ENCODE measurements at places on chromosomes 4 and X.

DNA sequence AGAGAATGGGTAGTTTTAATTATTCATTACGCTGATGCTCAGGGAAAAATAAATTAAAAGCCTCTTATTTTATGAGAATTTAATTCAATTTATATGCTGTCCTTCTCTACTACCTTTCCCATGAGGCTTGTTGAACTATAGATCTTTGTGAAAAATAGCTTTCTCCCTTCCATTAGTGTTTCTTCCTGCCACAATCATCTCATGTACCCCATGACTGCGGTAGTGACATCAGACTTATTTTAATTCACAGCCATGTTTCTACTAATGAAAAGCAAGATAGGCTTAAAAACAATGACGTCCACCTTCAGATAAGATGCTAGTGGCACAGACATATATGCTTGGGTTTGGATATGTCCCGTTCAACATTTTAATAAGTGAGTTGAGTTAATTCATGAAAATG is 87.4 kb upstream of the TMEM47 start:
- no peak for DNase-seq

DNA sequence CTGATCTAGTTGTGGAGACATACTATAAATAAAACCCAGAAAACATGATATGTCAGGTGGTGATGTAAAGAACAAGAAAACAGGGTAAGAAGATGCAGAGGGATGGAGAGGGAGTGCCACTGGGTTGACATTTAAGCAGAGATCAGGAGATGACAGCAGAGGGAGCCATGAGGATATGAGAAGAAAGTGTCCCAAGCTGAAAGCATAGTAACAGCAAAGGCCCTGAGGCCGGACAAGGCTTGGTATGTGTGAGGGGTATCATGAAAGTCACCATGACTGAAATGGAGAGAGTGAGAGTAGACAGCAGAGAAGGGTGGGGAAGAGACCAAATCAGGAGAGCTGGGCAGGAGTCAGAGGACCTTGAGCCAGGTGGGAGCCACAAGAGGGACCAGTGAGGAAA is 3.4 kb downstream of the GPKOW start:
- DNase-seq = no peak

- DNase-seq = no peak
Observed at GRCh38 chrX:109629310-109629709, 4.3 kb upstream of the KCNE5 start.

- DNase-seq = no peak
Observed at GRCh38 chr4:7169134-7169533, 23.2 kb upstream of the SORCS2 start.

GRCh38 chr4:151052785-151053184 is 37.7 kb upstream of the LRBA start:
- DNase-seq = no peak

GRCh38 chrX:13198056-13198761 is 121.6 kb downstream of the ATXN3L start:
- DNase-seq = no peak

DNA sequence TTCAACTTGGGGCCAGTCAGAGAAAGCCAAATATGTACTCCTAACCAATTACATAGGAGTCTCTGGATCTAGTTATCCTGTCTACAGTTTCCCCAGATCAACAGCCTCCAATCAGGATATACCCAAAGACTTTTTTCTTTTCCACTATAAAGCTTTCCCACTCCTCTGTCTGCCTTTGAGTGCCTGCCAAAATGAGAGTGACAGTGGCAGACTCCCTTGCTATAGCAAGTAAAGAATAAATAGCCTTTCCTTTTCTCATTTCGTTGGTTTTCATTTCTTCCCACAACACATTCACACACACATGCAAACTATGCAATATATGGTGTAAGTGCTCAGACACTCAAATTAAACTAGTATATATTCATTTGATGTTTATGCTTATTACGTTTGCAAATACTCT is 302.4 kb upstream of the TACR3 start:
- no peak for DNase-seq

- peak; percentile 89 for DNase-seq
Observed at GRCh38 chrX:130082244-130083106, 27.8 kb downstream of the ELF4 start.

GRCh38 chr4:26369581-26369980 is 48.8 kb downstream of the RBPJ start:
- DNase-seq = no peak

DNA sequence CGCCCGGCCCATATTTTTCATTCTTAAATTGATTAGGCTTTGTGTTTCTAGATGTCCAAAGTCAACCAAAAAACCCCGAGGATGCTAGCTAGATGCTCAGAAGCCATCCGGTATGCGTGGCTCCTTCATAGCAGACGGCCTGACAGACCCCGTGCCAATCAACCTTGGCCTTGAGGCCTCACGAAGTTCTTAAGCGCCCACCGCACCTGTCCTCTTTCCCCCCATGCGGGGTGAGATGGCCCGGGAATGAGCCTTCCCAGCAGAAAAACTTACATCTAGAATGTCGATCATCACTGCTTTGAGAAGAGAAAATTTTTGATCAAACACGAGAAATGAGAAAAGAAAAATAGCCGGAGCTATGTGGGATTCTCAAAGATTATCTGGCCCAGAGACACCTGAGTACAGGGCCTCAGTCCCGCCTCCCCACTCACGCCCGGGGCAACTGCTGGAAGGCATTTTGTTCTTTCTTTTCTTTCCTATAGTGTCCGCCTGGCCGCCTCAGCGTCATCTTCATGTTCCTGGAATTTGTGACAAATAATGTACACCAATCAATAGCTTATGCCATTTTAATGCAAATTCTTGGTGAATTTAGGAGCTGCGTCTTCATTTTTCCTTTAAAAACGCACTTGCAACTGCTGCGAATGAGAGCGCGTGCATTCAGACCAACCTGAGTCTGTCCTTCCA is 1.6 kb upstream of the NAT8L start:
- no peak for DNase-seq

GRCh38 chr4:14299166-14299565 is 671.6 kb upstream of the BOD1L1 start:
- DNase-seq = no peak

GRCh38 chrX:1327651-1328304 is 8.8 kb upstream of the IL3RA start:
- DNase-seq = no peak

- no peak for DNase-seq
Observed at GRCh38 chr4:48153791-48154550, 19.9 kb upstream of the TXK start.

- no peak for DNase-seq
Observed at GRCh38 chr4:181618038-181618618, 625.1 kb upstream of the TENM3 start.

DNA sequence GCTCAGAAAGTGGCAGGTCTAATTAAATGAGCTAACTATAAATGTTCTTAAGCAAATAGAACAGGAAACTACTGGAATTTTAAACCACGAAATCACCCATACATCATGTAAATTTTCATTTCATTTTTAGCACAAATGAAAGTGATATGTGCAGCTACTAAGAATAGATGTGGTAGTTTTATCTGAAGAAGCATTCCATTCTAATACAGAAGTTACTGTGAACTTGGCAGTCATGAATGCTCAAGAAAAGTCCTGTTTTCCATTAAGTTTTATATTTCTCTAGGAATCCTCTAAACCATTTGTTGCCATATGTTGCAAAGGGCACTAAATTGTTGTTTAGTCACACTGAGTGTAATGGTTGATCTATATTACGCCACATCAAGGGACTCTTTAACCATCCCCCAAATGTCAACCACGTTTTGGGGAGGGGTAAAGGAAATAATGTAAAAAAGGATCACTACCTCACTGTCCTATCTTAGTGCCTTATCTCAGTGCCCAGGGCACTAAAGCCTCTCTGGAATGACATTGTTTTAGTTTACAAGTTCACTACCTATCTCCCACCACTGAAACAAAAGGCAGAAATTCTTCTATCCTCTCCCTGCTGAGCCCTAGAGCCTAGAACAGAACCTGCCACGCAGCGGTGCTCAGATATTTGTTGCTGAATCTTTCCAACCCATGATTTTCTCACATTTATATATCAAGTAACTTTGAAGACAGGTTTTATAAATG is 118.0 kb downstream of the SHISA3 start:
- DNase-seq = no peak

DNA sequence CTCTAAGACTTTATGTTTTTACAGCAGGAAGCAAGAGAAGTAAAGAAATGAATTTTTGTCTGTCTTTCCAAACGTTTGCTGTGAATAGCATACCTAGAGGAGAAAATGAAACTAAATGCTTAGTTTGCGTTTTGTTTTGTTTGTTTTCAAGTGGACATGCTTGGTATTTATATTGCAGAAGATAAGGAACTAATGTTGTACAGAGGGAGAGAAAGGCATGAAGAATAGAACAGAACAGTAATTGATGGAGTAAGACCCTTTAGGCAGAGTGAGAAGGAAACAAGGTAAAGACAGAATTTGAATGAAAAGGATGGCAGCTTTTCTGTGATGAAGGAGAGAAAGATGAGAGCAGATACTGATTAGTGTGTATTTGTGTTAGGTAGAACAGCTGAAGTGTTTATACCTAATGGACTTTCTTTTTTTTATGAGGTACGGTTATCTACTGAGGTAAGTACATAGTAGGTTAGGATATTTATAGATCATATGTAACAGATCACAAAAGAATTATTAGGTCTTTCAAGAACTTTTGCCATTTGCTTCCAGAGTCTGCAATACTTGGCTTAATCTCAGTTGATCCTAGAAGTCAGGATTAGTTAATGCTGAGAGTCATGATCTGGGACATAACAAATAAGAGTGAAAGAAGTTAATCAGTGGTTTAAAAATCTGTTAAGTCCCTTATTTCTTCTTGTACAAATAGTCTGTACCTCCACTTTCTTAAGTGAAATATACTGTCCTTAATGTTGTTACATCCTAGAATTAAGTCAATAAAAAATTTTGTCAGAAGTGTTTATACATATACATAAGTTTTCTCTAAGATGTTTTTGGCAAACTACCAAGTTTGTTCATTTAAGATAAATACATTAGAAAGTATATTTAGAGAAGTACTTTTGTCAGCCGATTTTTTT is 36.8 kb downstream of the FABP2 start:
- DNase-seq = no peak

DNA sequence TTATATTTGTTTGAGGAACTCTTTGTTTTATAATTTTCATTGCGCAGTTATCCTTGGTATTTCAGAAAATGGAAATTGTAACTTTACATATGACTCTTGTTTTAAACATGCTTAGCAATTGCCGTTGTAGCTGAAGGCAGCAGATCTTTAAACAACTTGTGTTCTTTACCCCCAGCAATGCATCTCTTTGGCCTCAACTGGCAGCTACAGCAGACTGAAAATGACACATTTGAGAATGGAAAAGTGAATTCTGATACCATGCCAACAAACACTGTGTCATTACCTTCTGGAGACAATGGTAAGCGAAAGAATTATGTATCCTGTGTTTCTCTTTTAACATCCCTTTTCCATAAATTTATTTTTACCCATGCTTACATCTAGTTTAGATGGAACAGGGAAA is 263.6 kb downstream of the DCTD start:
- DNase-seq = no peak

DNA sequence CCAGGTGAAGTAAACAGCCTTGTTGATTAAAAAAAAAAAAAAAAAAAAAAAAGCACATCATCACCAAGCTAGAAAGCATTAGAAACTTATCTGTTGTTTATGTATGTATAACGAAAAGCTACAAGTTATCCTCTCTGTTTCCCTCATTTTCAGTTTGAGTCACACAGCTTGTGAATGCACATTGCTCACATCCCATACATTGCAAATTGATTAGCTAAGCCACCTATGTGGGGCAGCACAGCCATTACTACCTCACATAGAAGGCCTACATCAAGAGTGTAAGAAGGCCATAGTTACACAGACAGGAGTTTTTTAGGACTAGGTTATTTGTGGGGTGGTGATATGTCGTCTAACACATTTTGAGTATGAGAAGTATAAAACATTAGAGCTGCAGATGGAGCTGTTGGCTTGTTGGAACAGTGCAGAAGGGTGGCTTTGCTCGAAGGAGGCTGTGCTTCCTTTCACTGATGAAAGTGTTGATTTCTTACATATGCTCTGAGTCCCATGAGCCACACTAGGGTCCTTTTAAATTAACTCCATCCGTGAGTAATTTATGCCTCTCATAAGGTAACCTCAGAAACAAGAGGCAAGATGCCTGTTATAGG is 431.6 kb downstream of the GABRG1 start:
- DNase-seq = no peak

- DNase-seq = no peak
Observed at GRCh38 chr4:10050261-10050661, 29.0 kb upstream of the SLC2A9 start.

GRCh38 chr4:2728221-2728620 is 27.9 kb downstream of the TNIP2 start:
- no peak for DNase-seq

DNA sequence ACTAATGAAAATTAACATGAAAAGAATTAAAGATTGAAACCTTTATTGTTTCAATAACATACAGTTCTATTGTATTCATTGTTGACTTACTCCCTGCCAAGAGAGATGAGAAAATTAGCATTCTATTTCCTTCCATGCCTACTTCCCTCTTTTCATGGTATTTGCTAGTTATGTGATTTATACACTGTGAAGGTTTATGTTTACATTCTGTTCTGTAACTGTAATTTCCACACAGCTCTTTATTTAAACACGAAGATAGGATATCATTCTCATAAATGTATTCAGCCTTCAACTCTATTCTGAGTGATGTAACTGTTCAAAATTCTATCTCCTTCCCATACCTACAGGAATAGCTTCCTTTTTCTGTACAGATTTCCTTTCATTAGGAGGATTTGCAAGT is 6.6 kb downstream of the CCDC110 start:
- no peak for DNase-seq

GRCh38 chr4:87811977-87812376 is 12.6 kb downstream of the IBSP start:
- DNase-seq = no peak

- DNase-seq = no peak
Observed at GRCh38 chrX:28835991-28836390, 248.7 kb downstream of the IL1RAPL1 start.

DNA sequence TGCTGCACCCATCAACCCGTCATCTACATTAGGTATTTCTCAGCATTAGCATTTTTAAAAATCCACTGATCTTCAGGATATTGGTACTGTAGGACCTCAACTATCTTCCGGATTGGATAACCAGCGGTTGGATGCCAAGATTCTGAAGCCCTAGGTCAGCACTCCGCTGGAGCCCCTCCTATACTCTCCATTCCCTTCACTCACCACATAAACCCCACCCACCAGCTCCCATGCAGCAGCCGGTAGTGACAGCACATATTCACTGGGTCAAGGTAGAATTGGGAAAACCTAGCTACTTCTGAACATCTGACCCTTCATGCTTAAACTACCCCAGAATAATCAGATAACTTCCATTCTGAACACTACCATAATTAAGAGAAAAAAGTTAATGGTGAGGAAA is 134.9 kb downstream of the CORIN start:
- DNase-seq = no peak

- DNase-seq = no peak
Observed at GRCh38 chrX:151710457-151710856, 5.4 kb upstream of the FATE1 start.

- no peak for DNase-seq
Observed at GRCh38 chrX:150164971-150165600, 198.0 kb upstream of the MAMLD1 start.

DNA sequence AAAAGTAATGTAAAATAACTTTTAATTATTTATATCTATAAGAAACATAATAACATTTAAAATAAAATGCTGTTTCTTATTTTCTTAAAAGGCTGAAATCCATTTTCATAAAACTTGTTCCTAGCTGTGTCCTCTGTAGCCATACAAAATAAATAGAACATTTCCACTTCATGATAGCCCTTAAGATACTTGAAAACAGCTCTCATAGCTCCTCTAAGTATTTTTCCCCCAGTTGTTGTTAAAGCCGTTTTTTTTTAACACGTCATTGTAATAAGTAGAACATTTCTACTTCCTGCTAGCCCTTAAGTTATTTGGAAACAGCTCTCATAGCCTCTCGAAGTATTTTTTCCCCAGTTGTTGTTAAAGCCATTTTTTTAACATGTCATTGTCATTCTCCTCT is 97.3 kb upstream of the SOX3 start:
- no peak for DNase-seq

Data from CD4-positive, alpha-beta T cell treated with Interleukin-4 for 1 hour (primary cell).